ENCODE measurements at places on chromosomes 6 and 20.

DNA sequence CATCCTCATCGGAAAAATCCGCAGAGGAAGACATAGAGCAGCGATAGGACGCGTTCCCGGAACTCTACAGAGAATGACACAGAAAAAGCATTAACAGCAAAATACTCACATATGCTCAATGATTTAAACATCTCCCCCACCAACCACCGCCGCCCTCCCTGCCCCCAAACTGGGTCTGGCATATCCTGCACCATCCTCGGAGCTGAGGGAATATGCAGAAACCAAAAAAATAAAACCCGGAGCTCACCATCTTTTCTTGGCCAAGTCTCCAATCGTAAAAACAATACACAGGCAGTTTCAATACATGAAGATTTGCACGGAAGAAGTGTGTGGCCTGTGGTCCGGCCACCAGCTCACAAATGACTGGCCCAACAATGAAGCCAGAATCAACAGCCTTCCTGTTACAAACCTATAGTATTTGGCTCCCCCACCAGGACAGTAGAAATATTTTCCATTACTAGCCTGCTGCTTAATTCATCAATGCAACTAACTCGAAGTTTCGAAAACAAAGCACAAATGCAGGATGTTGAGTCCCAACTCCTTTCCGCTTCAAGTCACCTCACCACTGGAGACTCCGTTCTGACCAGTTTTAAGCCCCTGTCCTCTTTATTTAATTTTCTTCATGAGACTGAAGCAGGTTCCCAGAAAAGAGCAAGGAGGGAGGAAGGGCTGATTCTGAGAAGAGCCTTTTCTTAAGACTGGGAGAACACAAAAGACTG is 103.2 kb upstream of the BEND6 start:
- peak; percentile 92 for DNase-seq

- DNase-seq = peak; percentile 52
Measured at GRCh38 chr6:159608961-159609651, 83.9 kb downstream of the SOD2 start.

GRCh38 chr6:168737481-168737880 is 296.5 kb downstream of the SMOC2 start:
- no peak for DNase-seq

GRCh38 chr20:54231036-54231435 is 23.1 kb downstream of the PFDN4 start:
- DNase-seq = no peak

GRCh38 chr20:37534401-37535157 is 6.9 kb upstream of the BLCAP start:
- peak; percentile 83 for DNase-seq

DNA sequence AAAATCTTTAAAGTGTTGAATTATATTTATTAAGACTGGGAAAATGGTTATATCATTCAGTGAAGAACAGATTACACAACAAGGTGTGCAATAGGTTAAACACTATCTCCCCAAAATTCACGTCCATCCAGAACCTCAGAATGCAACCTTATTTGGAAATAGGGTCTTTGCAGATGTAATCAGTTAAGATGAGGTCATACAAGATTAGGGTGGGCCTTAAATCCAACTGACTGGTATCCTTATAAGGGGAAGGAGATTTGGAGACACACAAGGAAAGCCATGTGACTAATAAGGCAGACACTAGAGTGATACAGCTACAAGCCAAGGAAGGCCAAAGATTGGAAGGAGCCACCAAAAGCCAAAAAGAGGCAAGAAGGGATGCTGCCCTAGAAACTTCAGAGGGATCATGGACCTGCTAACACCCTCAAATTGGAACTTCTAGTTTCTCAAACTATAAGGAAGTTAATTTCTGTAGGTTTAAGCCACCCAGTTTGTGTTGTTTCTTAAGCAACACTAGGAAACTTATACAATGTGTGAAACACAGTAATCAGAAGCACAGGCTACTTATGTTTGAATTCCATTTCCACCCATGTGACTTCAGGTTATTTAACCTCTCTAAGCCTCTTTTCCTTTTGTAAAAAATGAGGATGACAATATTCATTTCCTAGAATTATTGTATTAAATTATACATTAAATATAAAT is 16.9 kb downstream of the ILRUN start:
- peak; percentile 29 for DNase-seq

- DNase-seq = no peak
Measured at GRCh38 chr20:48676125-48676524, 151.7 kb downstream of the PREX1 start.

DNA sequence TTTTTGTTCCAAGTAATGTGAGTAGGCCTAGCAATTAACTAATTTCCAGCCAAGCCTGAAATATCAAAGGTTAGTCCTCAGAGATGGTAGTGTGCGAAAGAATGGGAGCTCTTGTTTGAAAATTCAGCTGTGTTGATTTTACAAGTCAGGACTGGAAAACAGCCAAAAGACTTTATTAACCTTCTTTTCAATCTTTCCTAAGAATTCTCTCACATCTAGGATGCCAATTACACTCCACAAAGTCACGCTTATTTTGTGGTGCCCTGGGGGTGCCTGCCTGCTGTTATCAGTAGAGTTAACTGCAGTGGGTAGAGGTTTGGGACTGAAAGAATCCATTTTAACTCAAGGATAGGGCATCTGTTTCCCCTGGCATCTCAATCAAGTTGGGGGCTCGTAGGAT is 30.7 kb upstream of the MAP3K4 start:
- no peak for DNase-seq

DNA sequence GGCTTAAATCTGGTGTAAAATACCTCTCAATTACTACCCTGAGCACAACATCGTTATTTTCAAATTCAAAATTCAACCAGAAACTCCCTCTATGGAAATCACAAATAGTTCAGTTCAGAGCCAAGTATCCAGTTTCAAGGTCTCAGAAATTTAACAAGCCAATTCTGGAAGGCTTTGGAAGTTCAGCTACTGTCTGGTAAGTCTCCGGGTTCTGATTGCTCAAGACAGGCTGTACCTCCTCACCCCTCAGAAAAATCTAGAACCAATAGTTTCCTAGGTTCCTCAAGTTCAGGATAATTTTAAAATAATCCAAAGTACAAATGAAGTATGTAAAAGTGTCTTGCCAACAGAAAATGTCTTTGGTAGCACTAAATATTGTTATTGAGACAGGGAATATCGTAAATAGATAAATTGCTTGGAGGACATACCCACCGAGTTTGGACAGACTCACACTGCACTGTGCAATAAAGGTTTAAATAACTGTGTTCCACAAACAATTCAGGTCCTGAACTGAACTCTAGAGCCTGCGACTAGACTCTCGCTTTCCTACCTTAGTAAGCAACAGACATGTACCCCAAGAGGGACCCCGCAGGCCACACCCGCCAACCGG is 729 bp downstream of the ATG5 start:
- peak; percentile 23 for DNase-seq

DNA sequence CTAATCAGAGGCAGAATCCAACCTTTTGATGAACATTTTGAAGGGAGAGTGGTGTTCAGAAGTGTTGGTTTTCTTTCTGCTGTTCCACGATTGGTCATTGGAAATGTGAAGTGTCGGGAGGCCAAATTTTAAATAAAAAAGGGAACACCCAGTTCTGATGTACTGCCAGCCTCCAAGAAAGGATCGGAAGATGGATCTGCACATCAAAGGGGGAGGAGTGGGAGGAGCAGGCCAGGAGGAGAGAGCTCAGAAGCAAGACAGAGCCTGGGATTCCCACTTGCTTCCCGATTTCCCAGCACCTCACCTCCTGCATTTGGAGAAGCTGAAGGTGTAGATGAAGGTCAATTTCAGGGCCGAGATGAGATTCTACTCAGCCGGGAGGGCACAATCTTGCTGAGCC is 55.9 kb upstream of the NAA20 start:
- no peak for DNase-seq

DNA sequence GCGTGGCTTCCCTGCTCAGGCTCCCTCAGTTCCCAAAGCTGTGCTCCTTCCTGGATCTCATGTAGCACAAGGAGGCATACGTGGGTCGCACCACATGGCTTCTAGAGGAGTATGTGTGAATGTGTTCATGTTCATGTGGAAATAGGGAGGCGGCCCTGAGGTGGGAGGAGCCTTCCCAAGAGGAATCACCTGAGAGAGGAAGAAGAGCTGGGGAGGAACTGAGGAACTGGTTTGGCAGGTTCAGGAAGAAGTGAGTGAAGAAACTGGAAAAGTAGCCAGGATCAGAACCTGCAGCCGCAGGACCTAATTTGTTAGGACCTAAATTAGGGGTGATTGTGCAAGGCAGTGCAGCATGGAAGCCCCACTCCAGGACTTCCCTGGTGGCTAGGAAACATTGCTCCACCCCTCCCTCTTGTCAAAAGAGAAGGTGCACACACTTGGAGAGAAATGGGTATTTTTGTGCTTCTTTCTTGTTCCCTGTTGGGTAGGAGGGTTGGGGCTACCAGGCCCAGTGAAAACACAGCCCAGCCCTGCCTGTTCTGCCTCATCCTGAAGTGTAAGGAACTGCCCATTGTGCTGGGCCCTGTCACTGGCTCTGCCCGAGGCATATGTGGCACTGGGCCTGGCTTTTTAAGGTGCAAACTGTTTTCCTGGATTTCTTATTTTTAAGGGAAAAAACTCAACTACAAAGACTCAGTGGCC is 20.7 kb downstream of the SYNJ2 start:
- no peak for DNase-seq

DNA sequence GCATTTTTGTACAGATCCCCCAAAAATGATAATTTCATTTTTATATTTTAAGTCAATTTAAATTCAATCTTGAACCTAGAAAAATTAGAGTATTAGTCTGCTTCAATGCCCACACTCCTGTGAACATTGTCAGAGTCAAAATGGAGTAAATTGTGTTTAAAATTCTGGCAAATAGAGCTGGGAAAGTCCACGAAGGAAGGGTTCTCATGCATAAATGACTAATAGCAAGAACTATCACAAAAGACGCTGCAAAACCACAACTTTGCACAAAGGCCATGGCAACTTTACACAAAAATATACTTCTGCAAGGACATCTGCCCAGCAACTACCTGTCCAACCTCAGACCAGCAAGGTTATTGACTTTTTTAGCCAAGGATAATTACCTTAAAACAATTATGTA is 203.2 kb upstream of the SMLR1 start:
- DNase-seq = no peak
